Large intestine (tissue), 12 donors: ENCODE measurements at places on chromosomes 16 and 17. TPM values are rescaled to one million over a fixed set of nuclear protein-coding genes. Genes with fewer than 3 reads are reported as not detected.

The MT1B gene
- not detected for polyA plus RNA-seq

The SP6 gene
- polyA plus RNA-seq: 1.4 TPM

The KRT12 gene
- polyA plus RNA-seq: 0.16 TPM

GRCh38 chr17:73272906-73273218 is 11.2 kb upstream of the CPSF4L start:
- DNase-seq: no peak

GRCh38 chr16:1105888-1106620 is 10.0 kb upstream of the C1QTNF8 start:
- peak; percentile 56 for DNase-seq

GRCh38 chr17:62791235-62791734 is 16.8 kb downstream of the MARCHF10 start:
- no peak for DNase-seq

- DNase-seq: peak; percentile 46
Observed at GRCh38 chr16:71746442-71747046, 22.0 kb upstream of the PHLPP2 start.

- peak; percentile 9 for DNase-seq
Observed at GRCh38 chr17:11900041-11900476, 97.2 kb downstream of the ZNF18 start.
